ENCODE measurements at places on chromosomes 7 and 10. TPM values are rescaled to one million over a fixed set of nuclear protein-coding genes. Genes with fewer than 3 reads are reported as not detected.

- DNase-seq = no peak
- H3K4me1 ChIP-seq = peaks cover 73% of the 10 kb centered on the region
- H3K4me3 ChIP-seq = no peak overlapping the region
- peaks cover 87% of the 10 kb centered on the region for H3K36me3 ChIP-seq
- no peaks in the 10 kb centered on the region for H3K27me3 ChIP-seq
These were observed 168.8 kb upstream of the KLF14 start for GRCh38 chr7:130902755-130903357.

- no peak overlapping the region for H3K27ac ChIP-seq
- H3K27me3 ChIP-seq = peaks cover 5% of the 10 kb centered on the region
- no peaks in the 10 kb centered on the region for H3K36me3 ChIP-seq
- no peak overlapping the region for H3K4me3 ChIP-seq
These were observed 404.6 kb downstream of the PHTF2 start for GRCh38 chr7:78203042-78203720.

The SOSTDC1 gene
- not detected for total RNA-seq

The CALCR gene
- not detected for total RNA-seq

GRCh38 chr7:55651057-55651456 is 78.8 kb upstream of the VOPP1 start:
- H3K36me3 ChIP-seq = no peaks in the 10 kb centered on the region
- H3K27ac ChIP-seq = no peak overlapping the region
- H3K4me3 ChIP-seq = no peak overlapping the region
- peaks cover 12% of the 10 kb centered on the region for H3K27me3 ChIP-seq

GRCh38 chr7:138992052-138992531 is 10.9 kb upstream of the KIAA1549 start:
- no peaks in the 10 kb centered on the region for H3K4me1 ChIP-seq
- H3K36me3 ChIP-seq = no peaks in the 10 kb centered on the region
- H3K4me3 ChIP-seq = no peak overlapping the region
- H3K27me3 ChIP-seq = peaks cover 23% of the 10 kb centered on the region
- no peak for DNase-seq
- no peak overlapping the region for H3K27ac ChIP-seq

GRCh38 chr10:71031603-71032002 is 143.2 kb upstream of the PCBD1 start:
- H3K4me3 ChIP-seq = no peak overlapping the region
- H3K4me1 ChIP-seq = no peaks in the 10 kb centered on the region
- no peaks in the 10 kb centered on the region for H3K27me3 ChIP-seq

GRCh38 chr10:34298346-34298818 is 516.7 kb downstream of the PARD3 start:
- H3K4me1 ChIP-seq = no peaks in the 10 kb centered on the region
- H3K27me3 ChIP-seq = no peaks in the 10 kb centered on the region
- no peak overlapping the region for H3K4me3 ChIP-seq
- DNase-seq = no peak

DNA sequence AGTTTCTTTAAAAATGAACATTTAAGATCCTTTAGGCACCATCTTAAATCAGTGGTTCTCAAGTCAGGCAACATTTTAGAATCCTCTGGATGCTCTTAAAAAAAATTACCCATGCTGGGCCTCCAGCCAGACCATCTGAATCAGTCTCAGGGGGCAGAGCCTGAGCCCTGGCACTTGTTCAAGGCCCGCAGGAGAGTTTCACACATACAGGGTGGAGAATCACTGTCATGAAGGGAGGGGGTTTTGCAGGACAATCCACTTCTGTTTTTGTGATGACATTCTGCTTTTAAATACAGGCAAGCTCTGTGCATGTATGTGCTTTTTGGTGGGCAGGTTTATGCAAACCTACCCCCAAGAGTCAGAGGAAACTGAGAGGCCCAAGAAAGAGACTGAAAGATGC is 268.6 kb downstream of the SEC23IP start:
- no peaks in the 10 kb centered on the region for H3K36me3 ChIP-seq
- H3K4me1 ChIP-seq = no peaks in the 10 kb centered on the region
- no peak overlapping the region for H3K27ac ChIP-seq
- no peak overlapping the region for H3K4me3 ChIP-seq
- no peaks in the 10 kb centered on the region for H3K27me3 ChIP-seq
- no peak for DNase-seq

- H3K4me1 ChIP-seq = peaks cover 2% of the 10 kb centered on the region
- no peaks in the 10 kb centered on the region for H3K27me3 ChIP-seq
- no peak overlapping the region for H3K4me3 ChIP-seq
These were observed 13.7 kb downstream of the SRGN start for GRCh38 chr10:69101451-69102095.

DNA sequence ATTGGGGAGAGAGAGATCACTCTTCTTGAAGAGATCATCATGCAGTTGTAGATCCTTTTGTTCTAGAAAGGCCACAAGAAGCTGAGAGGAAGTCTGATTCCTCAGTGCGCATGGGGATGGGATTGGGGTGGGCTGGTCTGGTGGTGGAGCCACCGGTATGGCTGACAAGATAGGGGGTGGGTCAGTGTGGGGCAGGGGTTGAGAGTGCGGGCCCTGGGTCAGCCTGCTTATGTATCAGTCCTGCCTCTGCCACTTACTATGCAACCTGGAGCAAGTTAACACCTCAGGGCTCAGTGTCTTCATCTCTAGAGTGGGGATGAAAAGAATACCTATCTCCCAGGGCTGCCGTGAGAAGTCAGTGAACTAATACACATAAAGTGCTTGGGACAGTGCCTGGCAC is 8.0 kb downstream of the SMARCD3 start:
- no peak for DNase-seq
- H3K4me1 ChIP-seq = peaks cover 27% of the 10 kb centered on the region
- no peak overlapping the region for H3K27ac ChIP-seq
- H3K36me3 ChIP-seq = peaks cover 30% of the 10 kb centered on the region
- no peak overlapping the region for H3K4me3 ChIP-seq

The CFAP69 gene
- total RNA-seq = not detected

DNA sequence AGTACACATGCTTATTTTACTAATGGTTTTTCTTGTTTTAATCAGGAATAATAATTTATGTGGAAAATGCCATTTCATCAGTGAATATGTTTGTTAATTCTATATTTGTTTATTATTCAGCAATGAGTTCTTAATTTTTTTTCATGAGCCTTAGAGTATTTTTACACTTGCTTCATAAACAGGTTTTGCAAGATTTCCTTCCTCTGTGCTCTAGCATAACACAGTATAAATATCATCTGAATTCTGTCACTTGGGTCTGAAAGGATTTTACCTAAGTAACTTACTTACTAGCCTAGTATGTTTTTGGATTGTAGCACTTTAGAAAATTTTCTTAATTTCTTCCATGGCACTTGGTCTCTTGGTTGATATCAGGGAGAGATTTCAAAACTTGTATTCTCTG is 45.8 kb downstream of the GLCCI1 start:
- peaks cover 26% of the 10 kb centered on the region for H3K36me3 ChIP-seq
- H3K27me3 ChIP-seq = no peaks in the 10 kb centered on the region
- H3K27ac ChIP-seq = no peak overlapping the region
- no peak overlapping the region for H3K4me3 ChIP-seq
- peaks cover 13% of the 10 kb centered on the region for H3K4me1 ChIP-seq
- DNase-seq = no peak

The UCN3 gene
- not detected for total RNA-seq

All from activated B cell treated with CpG ODN at 0.5 μM for 24 hours (primary cell).